ENCODE measurements at places on chromosomes 5 and 9.

GRCh38 chr9:106467865-106468164, 395.2 kb upstream of the ZNF462 start:
- DNase-seq = no peak

GRCh38 chr5:180468732-180469585, 25.2 kb upstream of the CNOT6 start:
- no peak for DNase-seq

GRCh38 chr5:42628821-42629220, 127.8 kb upstream of the CCDC152 start:
- DNase-seq = no peak

DNA sequence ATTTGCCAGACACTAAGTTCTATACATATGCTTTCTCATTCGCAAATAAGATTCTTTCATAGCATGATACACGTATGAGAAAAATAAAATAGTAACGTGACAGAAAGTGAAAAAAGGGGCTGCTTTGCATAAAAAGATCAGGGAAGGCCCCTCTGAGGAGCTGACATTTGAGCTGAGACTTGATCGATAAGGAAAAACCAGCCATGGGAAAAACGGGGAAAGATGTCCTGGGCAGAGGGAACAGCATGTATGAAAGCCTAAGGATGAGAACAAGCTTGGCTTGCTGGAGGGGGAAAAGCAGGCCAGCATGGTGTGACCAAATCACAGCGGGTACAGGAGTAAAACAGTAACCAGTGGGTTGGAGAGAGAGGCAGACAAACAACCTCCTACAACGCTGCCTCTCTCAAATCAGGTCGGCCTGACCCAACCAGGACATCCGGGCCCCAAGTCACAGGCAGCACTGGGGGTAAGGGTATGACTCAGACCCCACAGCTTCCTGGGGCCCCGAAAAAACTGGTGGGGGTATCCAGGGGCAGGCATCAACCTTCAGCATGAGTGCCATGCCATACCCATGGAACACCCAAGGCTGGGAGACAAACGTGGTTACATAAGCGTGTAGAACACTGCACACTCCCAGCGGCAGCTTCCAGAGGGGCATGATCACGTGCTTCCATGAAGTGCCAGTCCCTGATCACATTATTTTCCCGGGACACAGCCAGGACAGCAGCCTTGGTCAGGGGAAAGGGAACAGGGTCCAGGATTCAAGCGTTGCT, 2.2 kb downstream of the TNIP1 start:
- no peak for DNase-seq
